ENCODE measurements at places on chromosomes 12 and 14.

DNA sequence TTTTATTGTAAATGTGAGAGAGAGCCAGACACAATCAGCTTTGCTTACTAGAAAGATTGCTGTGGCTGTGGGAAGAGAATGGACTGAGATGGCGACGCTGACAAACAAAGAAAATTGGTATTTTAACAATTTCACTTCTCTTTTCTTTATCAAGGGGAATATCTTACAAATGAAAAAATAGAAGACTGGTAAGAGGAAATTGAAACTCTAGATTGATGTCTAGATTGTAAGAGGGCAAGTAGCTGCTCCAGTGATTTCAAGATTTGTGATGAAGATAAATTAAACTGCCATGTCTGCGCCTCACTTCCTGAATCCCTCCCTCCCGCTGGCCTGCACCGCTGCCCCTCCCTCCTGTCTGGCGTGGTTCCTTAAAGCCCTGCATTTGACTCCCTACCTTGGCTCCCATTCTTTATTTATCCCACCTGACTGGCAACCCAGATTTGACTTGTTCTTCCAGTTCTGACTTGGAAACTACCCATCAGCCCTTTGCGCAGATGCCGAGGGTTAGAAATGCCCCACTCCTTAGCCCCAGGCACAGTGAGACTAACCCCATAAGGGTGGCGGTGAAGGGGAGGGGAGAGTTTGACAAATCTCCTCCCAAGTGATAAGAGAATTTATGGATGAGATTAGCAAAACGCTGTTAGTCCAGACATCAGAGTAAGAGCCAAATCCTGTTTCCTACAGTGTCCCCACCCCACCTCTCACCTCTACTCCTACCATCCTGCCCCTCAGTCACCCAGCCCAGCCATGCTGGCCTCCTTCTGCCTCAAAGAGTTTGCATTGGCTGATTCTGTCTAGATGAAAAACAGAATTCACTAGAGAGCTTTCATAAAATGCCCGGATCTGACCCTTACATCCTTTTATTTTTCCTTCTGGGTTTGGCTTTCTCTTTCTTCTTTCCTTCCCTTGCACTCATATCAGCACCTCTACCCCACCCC is 125.3 kb upstream of the ATF7IP start:
- no peak for DNase-seq

- DNase-seq: no peak
Observed at GRCh38 chr12:10717410-10717809, 5.7 kb downstream of the YBX3 start.

DNA sequence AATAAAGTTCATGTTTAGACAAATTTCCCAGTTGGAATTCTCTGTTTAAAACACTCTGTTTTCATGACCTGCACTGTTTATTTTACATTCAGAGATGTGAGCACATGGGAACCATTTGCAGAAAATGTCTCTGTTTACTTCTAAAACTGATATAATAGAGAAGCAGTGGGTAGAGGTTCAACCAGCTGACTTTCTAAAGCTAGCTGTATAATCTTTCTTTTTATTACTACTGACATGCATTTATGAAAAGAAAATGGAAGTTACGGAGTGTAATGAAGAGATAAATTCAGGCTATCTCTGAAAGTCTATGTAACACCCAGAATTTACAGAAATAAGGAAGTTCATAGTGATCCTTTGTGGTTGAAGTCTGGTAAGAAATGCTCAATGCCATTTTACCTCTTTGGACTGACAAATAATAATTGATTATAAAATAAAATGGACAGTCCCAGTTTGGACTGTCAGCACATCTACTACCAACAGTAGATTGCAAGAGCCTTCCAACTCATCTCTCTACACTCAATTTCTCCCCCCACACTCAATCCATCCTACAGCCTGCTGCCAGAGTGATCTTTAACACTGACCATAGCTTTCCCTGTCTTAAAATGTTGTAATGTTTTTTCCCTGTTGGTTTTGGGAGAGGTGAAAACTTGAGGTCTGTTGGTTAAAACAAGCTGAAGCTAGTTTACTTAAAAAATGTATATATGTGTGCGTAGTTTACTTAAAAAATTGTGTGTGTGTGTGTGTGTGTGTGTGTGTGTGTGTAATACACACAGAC is 137.4 kb downstream of the AEBP2 start:
- no peak for DNase-seq

- no peak for DNase-seq
Observed at GRCh38 chr14:67998834-67999233, 179.3 kb downstream of the RAD51B start.

DNA sequence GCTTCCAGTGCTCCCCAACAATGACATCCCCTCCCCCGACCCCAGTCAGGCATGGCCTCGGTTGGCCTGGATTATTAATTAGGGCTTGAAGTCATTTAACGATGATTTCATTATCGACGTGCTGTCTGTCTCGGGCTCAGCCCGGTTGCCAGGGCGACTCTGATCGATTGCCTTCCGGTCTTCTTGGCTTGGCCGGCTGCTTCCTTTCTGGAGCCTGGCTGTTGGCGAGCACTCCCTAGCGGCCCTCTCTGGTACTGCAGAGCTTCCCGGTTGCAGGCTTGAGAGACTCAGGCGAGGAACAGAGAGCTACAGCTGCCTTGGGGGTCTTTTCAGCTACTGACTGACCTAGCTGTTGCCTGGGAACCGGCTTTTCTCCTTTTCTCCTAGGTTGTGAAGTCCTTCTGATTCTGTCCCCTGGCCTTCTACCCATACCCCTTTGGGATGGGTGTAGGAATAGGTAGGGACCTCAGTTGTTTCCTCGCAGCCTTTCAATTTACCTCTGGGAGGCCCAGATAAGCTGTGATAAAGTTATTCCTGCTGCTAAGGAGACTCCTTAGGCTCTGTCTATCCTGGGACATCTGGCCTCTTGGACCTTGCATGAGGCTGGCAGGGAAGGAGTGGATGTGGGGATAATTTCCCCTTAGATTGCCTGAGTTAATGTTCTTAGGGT is 5.5 kb upstream of the CISTR start:
- no peak for DNase-seq

DNA sequence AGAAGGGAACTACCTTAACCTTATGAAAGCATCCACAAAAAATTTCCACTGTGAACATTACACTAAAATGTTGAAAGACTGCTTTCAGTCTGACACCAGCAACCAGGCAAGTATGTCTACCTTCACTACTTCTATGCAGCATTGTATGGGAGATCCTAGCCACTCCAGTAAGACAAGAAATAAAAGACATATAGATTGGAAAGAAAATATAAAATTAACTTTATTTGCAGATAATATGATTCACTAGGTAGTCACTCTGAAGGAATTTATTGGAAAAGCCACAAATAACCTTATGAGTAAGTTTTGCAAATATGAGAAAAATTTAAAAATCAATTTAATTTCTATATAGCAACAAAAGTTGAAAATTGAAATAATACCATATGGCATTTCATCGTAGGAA is 172.0 kb downstream of the RERGL start:
- no peak for DNase-seq

DNA sequence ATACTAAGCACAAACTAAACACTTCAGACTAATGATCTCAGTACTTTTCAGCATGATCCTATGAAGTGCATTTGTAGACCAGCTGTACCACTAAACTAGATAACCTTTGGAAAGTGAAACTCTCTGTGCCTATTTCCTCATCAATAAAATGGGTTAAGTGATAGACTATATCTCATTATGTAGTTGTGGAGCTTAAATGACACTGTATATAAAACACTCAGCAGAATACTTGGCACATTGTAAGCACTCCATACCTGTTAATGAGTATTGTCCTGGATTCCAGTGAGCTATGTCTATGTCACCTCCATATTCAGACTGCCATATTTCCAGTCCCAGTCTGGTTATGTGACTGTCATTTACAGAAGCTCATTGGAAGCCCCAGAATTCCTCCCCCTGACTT is 44.4 kb downstream of the RTN1 start:
- DNase-seq: no peak

- DNase-seq: no peak
Observed at GRCh38 chr12:22722779-22723178, 97.8 kb downstream of the ETNK1 start.

- no peak for DNase-seq
Observed at GRCh38 chr12:4829793-4830162, 79.9 kb upstream of the KCNA1 start.

GRCh38 chr14:101719708-101720107 is 41.8 kb upstream of the PPP2R5C start:
- DNase-seq: no peak

DNA sequence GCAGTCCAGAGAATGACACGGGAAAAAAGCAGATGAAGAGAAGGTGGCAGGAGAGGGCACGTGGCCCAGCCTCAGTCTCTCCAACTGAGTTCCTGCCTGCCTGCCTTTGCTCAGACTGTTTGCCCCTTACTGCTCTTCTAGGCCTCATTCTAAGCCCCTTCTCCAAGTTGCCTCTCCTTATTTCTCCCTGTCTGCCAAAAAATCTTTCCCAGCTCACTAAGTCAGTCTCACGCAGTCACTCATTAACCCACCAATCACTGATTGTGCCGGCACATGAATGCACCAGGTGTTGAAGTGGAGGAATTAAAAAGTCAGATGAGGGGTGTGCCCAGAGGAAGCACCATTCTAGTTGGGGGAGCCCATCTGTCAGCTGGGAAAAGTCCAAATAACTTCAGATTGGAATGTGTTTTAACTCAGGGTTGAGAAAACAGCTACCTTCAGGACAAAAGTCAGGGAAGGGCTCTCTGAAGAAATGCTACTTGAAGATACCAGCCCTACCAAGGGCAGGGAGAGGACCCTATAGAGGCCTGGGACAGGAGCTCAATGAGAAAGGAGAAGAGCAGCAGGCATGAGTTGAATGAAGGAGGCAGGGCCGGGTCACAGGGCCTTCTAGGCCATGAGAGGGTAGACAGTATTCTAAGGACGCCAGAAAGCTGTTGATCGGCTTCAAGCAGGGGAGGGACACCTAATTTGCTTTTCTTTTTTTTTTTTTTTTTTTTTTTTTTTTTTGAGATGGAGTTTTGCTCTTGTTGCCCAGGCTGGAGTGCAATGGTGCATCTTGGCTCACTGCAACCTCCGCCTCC is 40.9 kb downstream of the DAD1 start:
- DNase-seq: no peak

- peak; percentile 85 for DNase-seq
Observed at GRCh38 chr12:121872546-121873215, 14.0 kb upstream of the HPD start.

DNA sequence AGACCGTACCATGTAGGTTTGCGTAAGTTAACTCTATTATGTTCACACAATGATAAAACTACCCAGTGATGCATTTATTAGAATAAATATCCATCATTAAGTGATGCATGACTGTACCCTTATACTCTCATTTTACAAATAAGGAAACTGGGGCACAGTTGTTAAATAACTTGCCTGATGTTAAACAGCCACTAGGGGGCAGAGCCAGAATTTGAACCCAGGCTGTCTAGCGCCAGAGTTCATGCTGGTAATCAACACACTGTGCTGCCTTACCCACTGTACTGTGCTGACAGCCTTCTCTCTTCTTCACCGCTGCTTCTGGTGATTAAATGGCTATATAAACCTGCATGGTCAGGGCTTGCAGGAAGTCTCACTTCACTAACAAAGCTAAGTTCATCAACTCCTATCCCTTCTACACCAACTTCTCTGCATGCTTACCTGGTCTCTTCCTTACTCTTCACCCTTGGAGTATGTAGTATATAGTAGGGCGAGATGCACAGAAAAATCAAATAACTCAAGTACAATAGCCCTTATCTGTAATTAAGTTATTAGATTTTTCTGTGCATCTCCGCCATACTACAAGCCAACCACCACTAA is 43.6 kb upstream of the APPL2 start:
- DNase-seq: no peak

GRCh38 chr12:29317556-29318363 is 63.2 kb downstream of the ERGIC2 start:
- DNase-seq: peak; percentile 38

GRCh38 chr12:87491089-87491488 is 538.1 kb downstream of the C12orf50 start:
- no peak for DNase-seq

- no peak for DNase-seq
Observed at GRCh38 chr14:78356391-78356790, 186.2 kb downstream of the NRXN3 start.

GRCh38 chr14:62118461-62118860 is 356.2 kb downstream of the SNAPC1 start:
- DNase-seq: no peak

DNA sequence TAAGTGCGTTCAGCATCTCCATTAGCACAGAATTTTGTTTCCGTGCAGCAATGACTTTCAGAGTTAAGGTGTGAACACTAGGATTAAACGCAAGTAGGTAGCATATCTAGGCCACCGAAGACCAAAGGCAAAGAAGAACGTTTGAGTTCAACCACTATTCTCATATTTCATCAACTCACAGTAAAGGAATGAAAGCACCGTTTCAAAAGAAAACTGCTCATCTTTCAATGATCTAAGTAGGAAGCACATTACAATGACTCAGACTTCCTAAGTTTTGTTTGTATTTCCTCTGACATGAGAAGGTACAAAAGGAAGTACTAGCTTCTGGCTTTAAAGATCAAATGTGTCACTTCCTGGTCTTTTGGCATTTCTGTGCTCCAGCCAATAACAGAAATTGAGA is 57.6 kb downstream of the ACADS start:
- DNase-seq: peak; percentile 9

GRCh38 chr14:76920331-76921087 is 94.3 kb downstream of the LRRC74A start:
- DNase-seq: no peak

DNA sequence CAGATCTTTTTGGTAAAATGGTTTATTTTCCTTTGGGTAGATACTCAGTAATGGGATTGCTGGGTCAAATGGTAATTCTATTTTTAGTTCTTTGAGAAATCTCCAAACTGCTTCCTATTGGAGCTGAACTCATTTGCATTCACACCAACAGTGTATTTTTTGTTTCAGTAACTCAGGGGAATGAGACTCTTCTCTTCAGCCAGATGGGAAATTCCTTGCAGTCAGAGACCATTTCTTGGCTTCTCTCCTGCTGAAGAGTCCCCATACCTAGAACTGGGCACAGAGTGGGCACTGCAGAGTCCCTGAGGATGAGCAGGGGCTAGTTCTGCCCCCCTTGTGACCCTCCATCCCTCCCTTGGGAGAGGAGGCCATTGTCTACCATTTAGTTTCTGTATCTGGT is 10.8 kb downstream of the SDSL start:
- DNase-seq: no peak

DNA sequence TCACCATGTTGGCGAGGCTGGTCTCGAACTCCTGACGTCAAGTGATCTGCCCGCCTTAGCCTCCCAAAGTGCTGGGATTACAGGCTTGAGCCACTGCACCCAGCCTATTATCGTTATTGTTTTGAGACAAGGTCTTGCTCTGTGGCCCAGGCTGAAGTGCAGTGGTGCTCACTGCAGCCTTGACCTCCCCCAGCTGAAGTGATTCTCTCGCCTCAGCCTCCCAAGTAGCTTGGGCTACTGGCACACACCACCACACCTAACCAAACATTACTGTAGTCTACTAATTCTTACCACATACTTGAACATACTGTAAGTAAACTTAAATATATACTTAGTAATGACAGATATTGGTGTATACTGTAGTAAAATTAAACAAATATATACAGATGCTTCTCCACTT is 4.5 kb upstream of the CDCA4 start:
- no peak for DNase-seq
